ENCODE measurements at places on chromosomes 5 and 9.

GRCh38 chr5:44402084-44402483 is 12.9 kb upstream of the FGF10 start:
- DNase-seq, result no peak

GRCh38 chr9:14327036-14327435 is 13.1 kb upstream of the NFIB start:
- no peak for DNase-seq

DNA sequence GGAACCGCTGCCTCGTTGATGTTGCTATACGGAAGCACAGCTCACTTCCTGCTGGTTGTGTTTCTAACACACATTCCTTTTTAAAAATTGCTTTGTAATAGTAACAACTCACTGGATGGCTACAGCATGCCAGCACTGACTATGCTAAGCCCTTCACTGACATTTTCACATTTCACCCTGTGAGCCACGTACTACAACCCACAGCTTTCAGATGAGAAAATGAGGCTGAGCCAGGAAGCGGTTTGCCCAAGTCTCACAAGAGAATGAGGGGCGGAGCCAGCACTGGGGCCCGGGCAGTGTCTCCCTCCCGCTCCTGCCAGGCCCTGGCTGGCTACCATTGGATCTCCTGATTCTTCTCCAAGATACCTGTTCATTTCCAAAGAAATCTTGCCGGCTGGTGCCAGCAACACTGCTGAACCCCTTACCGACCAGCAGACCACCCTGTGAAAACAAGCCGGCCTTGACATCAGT is 38.3 kb downstream of the FAM78A start:
- DNase-seq, result peak; percentile 94

- DNase-seq, result no peak
Measured at GRCh38 chr5:171131497-171131896, 177.6 kb upstream of the TLX3 start.

DNA sequence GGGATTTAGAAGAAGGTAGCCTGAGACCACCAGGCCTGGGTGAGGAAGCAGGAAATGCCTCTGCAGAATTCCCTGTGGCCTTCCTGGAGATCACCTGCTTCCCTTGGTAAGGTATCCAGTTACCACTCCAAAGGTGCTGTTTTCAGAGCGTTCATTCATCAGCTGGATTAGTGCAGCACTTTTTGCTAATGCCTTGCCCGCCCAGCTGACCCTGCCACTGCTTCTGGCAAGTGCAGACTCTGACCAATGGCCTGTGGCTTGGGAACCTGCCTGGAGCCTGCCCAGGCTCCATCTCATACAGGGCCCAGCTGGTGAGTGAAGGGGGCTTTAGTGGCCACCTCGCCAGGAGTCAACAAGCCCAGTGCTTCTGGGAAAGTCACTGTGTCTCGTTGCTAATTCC is 48.6 kb downstream of the FOXI1 start:
- no peak for DNase-seq

- no peak for DNase-seq
Measured at GRCh38 chr5:118789366-118789765, 199.0 kb downstream of the DTWD2 start.

GRCh38 chr9:96420468-96421219 is 2.5 kb upstream of the ZNF367 start:
- DNase-seq, result peak; percentile 93

DNA sequence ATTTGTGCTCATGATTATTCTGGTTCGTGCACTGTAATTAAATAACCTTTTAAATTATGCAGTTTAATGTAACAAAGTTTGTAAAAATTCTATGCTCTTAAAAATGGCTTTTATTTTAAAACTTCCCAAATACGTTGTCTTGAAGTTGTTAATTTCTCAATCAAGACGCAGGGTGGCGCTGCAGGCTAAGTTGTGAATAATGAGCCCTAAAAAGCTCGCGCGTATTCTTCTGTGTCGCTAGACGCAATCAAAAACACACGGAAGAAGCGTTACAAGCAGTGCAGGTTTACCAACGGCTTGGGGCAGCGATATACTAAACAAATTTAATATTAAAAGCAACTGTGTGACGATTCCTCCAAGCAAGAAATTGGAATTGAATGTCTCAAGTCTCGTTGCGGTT is at the start of gene PCDHB4:
Gene PCDHB4 (plus strand): TSS at position 256 of the 400 bp plus-strand sequence. CDS start 181 bp downstream, outside the sequence.
- DNase-seq, result peak; percentile 8

DNA sequence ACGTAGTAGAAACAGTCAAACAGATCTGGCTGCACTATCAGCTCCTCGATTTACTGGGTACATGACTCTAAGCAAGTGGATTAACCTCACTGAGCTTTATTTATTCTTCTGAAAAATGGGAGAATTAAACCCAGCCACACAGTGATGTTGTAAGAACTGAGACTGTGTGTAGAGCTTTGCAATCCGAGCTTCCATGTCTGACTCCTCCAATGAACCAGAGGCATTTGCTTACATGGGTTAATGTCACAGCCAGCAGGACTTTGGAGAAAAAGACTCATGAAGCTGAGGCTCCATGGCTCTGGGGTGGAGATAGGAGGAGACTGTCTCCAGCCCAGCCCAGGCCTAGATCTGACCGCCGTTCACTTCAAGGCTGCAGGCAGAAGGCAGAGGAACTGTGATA is 201.3 kb downstream of the CDK5RAP2 start:
- no peak for DNase-seq

GRCh38 chr5:88119535-88120125 is 149.0 kb downstream of the TMEM161B start:
- no peak for DNase-seq

- no peak for DNase-seq
Measured at GRCh38 chr9:98591696-98592095, 117.0 kb downstream of the GABBR2 start.

- DNase-seq, result peak; percentile 50
Measured at GRCh38 chr5:172004824-172005237, 1.6 kb downstream of the FBXW11 start.

GRCh38 chr9:106890608-106891007 is 27.6 kb downstream of the ZNF462 start:
- DNase-seq, result no peak

DNA sequence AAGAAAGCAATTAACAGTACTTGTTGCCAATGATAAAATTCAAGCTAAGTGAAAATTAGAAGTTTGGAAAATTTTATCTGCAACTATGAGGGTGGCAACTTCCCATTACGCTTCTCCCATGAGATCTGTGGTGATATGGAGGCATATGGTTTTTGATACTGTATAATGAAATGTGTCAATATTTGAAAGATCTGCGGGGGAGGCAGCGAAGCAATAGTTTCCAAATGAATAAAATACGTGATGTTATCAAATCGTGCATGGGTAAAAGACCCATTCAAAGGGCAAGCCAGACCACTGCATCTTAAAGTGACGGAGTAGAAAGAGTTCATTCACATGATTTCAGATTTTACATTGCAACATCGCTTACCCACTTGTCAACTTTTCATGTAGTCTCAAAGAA is 20.9 kb upstream of the BOD1 start:
- no peak for DNase-seq

GRCh38 chr5:31078956-31079355 is 114.5 kb upstream of the CDH6 start:
- DNase-seq, result no peak

GRCh38 chr9:93184432-93185265 is 710 bp downstream of the WNK2 start:
- no peak for DNase-seq

DNA sequence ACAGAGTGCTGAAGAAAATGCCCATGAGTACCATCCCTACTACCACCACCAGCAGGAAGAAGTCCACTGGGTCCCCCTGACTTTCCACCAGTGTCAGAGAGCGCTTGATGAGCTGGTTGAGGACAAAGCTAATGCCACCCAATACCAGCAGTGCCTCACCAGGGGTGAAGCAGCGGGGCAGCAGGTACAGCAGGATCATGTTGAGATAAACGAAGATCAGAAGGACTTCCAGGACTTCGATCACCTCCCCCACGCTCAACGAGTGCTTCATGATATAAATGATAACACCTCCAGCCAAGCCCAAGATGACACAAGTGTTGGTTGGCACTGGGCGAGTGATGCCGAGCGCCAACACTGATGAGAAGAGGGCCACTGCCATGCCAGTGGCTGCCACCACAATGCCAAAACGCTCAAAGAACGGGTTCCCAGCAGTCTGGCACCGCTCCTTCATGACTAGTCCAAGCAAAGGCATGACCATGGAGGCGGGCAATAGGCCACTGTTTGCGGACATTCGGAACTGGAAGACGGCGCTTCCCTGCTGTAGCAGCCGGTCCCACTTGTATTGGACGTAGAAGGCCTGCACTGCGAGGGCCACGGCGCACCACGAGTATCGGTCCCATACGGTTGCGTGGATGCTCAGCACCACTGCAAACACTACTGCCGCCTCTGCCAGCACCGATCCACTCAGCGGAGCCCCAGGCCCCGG is 679 bp downstream of the DOLK start:
- DNase-seq, result no peak

- no peak for DNase-seq
Measured at GRCh38 chr9:127370147-127370579, 26.8 kb upstream of the SLC2A8 start.

GRCh38 chr5:78109891-78110324 is 184.6 kb downstream of the AP3B1 start:
- DNase-seq, result no peak

DNA sequence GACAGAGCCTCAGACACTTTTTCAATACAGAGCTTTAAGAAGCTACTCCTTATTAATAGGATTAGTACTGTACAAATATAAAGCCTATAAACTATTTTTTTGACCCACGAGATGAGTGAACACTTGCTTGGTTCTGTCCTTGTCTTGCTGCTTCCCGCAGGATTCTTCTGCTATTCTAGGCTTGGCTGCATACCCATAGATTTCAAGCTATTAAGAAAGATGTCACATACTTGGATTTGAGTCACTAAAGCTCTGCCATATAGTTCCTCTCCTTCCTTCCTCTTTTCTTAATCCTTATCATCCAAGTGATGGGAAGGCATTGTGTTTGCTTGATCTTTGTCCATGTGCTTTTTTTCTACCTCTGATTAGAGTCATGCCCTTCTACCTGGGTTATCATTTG is 361.2 kb upstream of the TRPC7 start:
- DNase-seq, result no peak

DNA sequence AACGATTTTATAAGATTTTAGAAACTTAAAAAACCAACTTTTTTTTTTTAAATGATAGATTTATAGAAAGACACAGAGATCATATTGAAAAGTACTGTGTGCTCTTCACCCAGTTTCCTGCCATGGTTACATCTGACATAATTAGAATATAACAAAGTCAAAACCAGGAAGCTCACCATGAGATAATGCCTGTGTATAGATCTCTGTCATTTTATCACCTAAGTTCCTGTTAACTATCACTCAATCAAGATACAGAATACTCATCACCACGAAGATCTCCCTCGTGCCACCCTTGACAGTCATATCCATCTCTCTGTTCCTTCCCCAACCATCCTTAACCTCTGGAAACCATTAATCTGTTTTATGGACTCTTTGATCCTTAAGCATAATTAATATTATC is 39.1 kb downstream of the POC5 start:
- no peak for DNase-seq

- no peak for DNase-seq
Measured at GRCh38 chr5:8825139-8825757, 720.6 kb downstream of the SEMA5A start.

DNA sequence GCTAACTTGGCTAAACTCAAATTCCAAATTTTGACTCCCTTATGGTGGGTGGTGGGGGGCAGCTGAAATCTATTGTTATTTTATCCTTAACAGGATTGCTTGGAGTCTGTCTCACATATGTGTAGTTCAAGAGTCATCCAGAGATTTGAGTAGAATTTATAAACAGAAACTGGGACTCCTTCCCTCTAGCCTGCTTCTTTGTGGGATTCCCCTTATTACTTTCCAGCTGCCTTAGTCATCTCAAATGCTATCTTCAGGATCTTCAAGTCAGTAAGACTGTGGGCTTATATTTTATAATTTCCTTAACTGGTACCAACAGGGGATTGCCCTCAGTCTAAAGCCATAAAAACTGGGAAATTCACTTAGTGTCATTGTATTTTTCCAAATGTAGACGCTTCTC is 55.5 kb downstream of the NNT start:
- no peak for DNase-seq

DNA sequence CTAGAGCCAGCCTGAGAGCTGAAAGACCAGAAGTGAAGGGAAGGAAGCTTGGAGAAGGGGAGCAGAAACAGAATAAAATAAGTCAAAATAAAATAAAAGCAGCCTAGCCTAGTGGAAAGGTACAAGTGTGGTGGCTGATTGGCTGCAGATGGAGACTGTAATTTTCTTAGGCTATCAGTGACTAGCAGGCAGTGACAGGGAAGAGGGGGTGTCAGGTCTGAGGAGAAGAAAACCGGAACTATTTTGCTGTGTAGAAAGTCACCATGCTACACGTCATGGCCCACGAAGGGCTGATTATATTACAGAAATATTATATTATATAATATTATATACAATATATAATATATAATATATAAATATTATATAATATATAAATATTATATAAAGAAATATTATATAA is 98.1 kb upstream of the TAF11L2 start:
- DNase-seq, result no peak

DNA sequence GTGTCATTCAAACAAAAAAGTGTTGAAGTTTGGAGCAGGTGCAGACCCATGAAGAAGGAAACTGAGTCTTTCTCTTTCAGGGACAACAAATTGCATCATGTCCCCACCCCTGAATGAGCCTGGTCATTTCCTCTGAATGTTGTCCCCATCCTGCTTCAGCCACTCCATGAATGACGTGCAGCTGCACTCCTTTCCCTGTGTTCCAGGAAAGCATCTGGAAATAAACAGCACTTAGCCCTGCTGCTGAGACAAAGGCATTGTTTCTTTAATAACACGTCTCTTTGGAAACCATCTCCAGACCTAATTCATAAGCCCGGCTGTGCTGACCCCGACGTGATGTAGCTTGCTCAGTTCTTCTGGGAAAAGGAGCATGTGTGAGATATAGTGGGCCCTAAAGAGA is 682.3 kb downstream of the BRINP1 start:
- DNase-seq, result peak; percentile 1

DNA sequence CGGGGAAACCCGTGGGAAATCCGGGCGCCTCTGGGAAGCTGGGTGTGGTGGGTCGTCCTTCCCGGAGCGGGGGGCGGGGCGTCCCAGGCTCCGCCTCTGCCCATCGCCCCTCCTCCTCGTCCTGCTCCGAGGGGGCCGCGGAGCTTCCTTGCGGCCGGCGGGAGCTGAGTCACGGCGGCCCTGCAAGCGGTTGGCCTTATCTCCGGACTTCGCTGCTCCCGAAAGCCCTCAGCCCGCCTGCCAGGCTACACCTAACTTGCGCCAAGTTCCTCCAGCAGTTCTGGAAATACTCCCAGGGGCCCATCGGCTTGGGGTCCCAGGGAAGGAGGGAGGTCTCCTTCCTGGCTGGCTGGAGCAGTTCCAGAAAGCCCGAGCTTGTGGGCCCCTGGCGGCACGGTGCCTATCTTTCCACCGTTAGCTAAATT is 54.1 kb upstream of the CDKN2AIPNL start:
- DNase-seq, result peak; percentile 94

DNA sequence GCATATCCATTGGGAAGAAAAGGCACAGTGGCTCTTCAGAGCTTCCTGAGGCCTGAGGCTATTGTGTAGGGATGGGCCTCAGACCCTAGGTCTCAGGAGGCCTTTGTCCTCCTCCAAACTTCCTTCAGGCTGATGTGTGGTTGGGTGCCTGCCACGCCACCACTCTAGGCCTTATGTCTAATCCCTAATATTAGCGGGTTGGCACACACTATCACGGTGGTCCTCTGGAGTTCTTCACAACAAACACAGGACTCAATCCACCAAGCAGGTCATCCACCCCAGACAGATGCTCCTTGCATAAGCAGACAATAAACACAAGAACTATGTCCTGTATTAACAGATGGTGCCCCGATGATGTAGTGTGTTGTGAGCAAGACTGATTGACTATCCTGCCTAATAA is 31.0 kb upstream of the FSTL4 start:
- DNase-seq, result no peak
